ENCODE measurements at places on chromosomes 16 and 17. TPM values are rescaled to one million over a fixed set of nuclear protein-coding genes. Genes with fewer than 3 reads are reported as not detected.

DNA sequence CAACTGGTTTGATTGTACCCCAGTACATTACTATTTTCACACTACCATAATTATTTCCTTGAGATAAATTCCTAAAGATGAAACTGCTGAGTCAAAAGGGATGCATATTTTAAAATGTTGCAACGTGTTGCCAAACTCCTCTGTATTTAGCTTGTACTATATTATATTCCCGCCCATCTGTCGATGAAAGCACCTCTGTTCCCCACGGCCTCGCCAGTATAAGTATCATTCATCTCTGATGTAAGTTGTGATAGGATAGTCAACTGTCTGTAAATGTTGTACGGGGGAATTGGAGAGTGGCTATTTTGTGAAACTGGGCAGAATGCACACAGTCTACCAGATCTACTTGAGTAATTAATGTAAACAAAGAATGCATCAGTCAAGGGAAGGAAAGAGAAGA, 47.7 kb upstream of the TNRC6A start:
- DNase-seq: no peak

DNA sequence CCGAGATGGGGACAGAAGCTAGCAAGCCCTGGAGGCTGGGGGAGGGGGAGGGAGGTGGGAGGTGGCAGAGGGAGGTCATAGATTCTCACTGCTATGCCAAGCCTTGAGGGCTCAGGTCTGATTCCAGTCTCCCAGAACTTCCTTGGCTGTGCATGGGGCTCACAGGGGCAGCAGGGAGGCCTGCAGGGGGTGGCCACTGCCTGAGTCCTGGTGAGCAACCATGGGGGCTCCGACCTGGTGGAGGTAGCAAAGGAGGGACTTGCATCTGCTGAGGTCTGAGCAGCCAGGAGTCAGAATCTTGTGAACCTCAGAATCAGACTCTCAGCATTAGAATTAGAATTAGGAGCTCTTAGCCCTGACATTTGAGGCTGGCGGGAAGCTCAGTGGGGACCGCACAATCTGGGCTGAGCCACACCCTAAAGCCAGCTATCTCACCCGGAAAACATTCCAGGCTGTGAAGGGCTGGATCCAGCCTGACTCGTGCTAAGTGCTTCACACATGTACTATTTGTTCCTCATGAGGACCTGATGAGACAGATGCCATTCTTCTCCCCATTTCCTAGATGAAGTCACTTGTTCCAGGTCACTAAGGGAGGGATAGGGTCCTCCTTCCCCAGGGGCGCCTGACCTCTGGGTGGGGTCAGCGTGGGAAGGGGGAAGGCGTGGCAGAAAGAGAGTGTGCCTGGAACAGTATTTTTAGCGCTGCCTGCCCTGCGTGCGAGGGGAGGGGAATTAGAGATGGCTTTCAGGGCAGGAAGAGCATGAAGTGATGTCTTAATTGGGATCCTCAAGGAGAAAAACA, 17.3 kb upstream of the KCNJ12 start:
- DNase-seq: no peak

BRIP1 gene
- 12.7 TPM for total RNA-seq

DPEP1 gene
- not detected for total RNA-seq
